ENCODE measurements at places on chromosomes 5 and 9.

DNA sequence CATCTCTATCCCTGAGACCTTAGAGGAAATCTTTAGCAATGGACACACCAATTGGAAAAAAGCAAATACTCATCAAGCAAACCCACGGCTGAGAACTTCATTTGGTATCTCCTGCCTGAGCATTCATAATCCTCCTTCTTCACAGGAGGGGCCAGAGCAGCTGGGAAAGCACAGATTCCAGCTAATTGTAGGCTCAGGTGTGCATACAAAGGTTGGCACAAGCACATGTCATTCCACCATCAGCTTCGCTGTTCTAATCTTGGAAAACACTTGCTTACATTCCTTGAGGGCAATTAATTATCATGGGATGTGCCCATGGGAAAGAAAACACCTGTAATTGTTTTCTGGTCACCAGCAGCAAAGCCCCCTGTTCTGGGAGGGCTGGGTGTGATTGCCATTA lies 376.6 kb downstream of the SPOCK1 start:
- no peak for DNase-seq

DNA sequence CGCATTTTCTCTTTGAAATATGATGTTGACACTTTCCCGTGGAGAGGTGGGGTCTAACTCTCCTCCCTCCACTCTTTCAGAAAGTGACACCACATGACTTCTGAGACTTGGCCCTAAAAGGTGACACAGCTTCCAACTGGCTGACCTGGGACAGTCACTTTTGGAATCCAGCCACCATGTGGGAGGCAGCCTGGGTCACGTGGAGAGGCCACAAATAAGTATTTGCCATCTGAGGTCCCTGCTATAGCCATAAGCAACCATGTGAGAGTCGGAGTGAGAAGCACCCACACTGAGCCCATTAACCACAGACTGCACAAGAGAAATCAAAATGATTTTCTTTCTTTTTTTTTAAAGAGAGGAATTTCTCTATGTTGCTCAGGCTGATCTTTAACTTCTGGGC lies 4.1 kb upstream of the PHYKPL start:
- peak; percentile 45 for DNase-seq

DNA sequence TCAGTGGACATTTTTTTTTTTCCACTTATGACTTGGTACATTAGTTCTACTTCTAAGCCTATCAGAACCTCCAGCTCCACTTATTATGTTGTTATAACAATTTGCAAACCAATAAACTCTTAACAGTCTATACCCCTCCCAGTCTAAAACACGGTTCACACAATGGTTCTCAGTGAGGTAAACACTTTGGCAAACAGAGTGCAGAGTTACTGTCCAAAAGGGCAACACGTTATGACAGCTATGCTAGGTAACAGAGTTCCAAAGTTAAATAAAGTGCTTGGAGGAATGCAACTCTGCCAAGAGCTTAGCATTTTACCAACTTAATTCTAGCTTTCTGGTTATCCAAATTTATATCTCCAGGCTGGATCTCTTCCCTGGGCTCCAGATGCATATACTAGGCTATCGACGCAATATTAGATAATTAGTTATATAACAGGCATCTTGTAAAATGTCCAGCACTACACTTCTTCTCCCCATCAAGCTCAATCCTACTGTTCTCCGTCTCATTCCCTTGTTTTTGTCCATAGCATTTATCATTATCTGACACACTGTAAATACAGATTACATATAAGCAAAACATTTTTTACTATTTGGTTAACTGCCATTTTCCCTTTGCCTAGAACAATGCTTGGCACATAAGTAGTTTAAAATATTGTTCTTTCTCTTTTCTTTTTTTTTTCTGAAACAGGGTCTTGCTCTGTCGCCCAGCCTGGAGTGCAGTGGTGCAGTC lies 14.3 kb downstream of the FNBP1 start:
- DNase-seq = no peak

DNA sequence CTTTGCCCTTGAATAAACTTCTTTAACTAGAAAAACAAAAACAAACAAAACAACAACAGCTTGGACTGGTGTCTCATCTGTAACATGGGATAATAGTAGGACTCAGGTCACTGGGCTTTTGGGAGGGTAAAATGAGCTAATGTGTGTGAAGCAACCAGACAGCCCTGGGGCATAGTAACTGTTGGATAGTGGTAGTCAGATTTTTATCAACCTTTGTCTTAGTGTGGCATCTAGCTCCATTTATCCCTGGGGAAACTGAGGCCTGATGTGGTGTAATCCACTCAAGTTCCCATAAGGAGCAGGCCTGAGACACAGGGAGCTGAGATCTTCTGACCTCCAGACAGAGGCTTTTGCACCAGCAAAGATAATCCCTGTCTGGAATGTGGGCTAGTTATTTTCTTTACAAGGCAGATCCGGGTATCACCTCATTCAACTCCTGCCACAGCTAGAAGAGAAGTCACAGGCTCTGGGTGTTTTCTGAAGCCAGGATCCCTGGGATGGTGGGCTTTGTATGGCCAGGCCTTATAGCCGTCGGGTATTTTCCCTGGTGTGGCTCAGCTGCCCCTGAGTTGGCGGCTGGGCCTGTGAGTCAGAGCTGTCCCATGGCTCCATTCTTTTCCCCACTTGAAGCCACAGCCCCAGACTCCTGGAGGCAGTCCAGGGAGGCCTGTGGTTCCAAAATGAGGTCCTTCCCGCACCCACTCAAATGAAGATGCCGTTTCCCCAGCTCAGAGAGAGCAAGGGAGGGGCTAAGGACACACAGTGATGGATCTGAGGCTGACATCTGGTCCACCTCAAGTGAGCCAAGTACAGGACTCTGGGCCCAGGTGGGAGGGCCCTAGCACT lies 26.1 kb upstream of the CSF1R start:
- peak; percentile 70 for DNase-seq

- DNase-seq = no peak
Measured at GRCh38 chr5:107917983-107918382, 247.2 kb upstream of the EFNA5 start.

- DNase-seq = no peak
Measured at GRCh38 chr9:125440411-125440810, 178.8 kb downstream of the GAPVD1 start.

DNA sequence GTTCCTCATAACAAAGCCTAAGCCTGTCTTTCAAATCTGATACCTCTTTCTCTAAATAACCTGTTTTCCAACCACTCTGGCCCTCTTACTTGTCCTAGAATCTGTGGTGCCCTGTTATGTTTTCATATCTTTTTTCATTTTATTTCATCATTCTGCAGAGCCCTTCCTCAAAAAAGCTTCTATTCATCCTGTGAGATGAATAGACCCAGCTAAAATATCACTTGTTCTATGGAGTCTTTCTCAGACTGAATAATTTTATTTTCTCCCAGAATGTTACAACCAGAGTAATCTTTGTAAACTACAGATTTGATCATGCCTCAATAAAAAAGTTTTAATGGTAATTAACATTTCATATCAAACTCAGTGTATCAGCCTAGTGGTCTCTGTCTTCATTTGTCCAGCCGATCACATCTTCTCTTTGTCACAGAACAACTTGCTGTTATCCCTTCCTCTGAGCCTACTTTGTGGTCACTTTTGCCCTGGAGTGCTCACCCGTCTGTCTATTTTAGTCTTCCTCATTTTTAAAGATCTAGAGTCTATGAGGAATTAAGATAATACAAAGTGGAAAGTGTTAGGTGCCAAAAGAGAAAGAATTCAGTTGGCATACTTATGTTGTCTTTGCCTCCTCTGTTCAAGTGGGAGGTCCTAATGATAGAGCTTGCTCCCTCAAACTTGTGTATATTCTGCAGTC lies 77.8 kb downstream of the ZCCHC7 start:
- no peak for DNase-seq

DNA sequence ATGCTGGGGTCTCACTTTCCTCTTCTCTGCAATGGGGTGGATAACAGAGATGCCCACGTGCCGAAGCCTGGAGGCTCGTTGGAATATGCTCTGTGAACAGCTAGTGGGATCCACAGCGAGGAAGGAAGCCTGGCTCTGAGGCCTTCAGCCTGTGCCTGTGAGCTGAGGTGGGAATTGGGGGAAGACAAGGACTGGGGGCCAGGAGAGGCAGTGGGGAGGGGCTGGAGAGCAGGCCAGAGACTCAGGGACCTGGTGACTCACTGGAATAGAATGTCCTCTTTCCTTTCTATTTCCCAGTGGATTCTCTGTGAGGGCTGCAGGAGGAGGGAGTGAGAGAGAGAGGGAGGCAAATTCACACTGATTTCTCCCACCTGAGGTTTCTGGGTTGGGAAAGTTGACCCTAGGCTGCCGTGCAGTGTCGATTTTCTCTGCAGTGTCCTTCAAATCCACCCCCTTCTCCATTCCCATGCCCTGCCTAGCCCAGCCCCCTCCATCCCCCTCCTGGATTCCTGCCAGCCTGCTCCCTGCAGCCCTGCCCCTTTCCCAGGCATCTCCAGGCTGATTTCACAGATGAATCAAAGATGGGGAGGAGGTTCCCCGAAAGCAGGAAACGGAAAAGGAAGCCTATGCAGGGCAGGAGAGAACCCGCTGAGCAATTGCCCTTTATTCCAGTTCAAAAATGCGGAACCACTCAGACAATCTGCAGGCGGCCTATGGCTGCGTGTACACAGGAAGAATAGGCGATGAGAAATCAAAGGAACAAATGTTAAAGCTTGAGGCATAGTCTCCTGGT lies 1.4 kb upstream of the SPAAR start:
- DNase-seq = no peak

DNA sequence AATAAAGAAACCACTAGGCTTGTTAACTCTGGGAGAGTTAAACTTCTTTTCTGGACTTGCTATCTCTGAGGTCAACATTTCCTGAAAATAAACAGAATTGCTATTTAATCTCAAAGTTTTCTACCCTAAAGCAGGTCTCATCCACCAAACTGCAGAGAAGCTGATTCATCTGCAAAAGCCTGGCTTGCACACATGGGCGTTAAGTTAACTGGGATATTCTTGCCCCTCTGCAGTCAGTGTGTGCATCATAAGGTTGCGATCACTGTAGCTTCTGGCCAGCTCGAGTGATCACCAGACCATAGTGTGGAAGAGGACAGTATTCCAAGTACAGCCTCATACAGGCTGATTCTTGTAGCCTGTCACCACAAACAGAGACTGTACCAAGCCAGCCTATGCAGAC lies 99.2 kb downstream of the SPOCK1 start:
- DNase-seq = no peak

- no peak for DNase-seq
Measured at GRCh38 chr9:76734716-76735115, 29.5 kb upstream of the PCA3 start.

GRCh38 chr5:65451436-65451835 lies 30.3 kb downstream of the ADAMTS6 start:
- DNase-seq = no peak

- no peak for DNase-seq
Measured at GRCh38 chr5:163695830-163696578, 190.6 kb downstream of the MAT2B start.

DNA sequence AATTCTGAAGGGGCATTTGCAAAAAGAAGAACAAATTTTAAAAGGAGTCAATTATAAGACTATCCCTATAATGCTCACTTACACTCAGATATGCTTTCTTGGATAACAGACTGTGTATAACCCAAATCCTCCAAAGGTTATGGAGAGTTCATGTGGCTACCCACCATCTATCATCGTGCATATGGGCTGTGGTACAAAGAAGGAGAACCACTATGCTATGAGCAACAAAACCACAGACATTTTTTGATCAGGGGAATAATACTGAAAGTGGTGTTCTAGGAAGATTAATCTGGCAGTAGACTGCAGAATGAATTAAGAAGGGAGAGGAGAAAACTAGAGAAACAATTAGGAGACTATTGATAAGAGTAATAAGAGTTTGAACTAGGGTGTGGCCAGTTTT lies 16.8 kb downstream of the NR3C1 start:
- no peak for DNase-seq

DNA sequence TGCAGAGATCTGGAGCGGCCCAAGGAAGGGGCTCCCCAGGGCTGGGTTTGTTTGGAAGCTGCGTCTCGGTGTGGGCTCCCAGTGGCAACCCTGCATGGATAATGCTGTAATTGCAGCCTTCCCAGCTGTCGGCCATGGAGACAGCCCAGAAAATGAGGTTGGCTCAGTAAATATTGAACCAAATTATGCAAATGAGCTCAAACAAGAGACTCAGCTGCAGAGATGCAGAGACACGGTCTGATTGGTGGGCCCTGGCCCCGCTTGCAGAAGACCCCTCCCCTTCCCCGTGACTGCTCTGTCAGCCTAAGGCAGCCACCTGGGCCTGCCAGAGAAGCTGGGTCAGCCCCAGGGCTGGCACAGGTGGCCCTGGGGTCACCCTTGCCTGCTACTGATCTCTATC lies 75.9 kb downstream of the RAD23B start:
- no peak for DNase-seq

DNA sequence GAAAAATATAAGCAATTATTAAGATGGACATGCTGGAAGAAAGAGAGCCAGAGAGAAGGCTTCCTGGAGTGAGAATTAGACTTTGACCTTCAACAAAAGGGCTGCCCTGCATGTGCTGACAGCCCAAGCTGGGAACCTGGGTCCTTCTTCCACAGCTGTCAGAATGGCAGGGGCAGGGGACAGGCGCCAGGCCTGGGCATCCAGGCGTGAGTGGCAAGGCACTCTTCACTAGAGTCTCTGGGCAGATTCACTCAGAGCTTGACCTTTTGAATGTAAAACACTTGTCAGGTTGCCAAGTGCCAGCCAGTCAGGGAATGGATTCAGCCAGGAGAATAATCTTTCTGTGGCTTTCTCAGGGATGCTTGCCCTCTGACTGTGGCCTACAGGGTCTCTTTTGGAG lies 119.1 kb upstream of the CLINT1 start:
- no peak for DNase-seq

DNA sequence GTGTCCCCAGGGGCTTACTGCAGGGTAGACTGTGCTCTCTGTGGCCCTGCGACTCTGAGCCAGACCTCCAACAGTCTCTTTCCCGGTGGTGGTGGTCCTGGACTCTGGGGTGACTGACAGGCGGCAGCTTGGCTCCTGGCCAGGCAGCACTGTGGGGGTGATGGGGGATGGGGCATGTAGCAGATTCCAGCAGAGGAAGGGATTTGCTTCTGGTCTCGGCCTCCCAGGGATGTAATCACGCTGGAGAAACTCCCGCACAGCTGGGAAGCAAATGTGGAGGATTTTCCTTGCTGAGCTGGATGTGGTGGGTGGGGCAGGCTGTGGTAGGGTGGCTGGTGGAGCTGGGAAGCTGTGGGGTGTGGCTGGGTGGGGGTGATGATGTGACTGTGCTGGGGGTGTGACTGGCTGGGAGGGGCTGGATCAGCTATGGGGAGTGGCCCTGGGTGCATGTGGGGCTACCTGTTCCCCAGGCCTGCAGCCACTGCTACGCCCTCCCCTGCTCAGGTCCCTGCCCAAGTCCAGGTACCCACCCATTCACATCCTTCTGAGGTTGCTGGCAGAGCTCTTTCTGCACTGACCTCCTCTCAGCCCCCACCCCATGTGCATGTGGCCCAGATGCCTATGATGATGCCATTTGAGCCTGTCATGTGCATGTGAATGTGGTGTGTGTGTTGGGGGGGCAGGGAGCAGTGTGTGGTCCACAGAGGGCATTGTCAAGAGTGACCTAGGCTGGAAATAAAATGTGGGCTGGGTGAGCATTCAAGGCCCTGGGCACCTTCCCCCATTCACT lies 3.8 kb downstream of the NDST1 start:
- DNase-seq = no peak

All from left lung (tissue), 14 donors.